ENCODE measurements at places on chromosomes 3 and 15. TPM values are rescaled to one million over a fixed set of nuclear protein-coding genes. Genes with fewer than 3 reads are reported as not detected.
A peak's percentile ranks its signal among the peaks of the same experiment; 100 is the strongest.

DNA sequence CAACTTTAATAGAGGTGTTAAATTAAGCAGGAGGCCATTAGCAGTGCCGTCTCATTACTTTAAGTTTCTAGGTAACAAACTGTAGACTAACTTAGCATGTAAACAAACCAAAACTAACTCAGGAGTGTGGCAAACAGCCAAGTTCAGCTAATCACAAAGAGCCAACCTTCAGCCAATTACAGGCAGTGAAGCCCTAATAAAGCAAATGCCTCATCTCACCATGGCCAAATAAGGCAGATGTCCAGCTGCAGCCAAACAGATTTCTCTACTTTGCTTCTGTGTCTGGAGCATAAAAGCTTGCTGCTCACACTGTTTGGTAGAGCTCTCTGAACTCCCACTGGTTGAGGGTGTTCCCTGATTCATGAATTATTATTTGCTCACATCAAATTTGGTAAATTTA lies 835.4 kb upstream of the GBE1 start:
- H3K4me3 ChIP-seq = no peak overlapping the region
- no peak for DNase-seq
- no peaks in the 10 kb centered on the region for H3K27me3 ChIP-seq
- H3K27ac ChIP-seq = no peak overlapping the region
- no peaks in the 10 kb centered on the region for H3K4me1 ChIP-seq

- H3K4me3 ChIP-seq = no peak overlapping the region
- no peak for DNase-seq
- no peaks in the 10 kb centered on the region for H3K27me3 ChIP-seq
- no peak overlapping the region for H3K27ac ChIP-seq
Observed at GRCh38 chr15:85837011-85837433, 42.3 kb upstream of the KLHL25 start.

- H3K27ac ChIP-seq = no peak overlapping the region
- H3K36me3 ChIP-seq = no peaks in the 10 kb centered on the region
- H3K4me1 ChIP-seq = peaks cover 21% of the 10 kb centered on the region
- H3K27me3 ChIP-seq = peaks cover 24% of the 10 kb centered on the region
- no peak for DNase-seq
- H3K4me3 ChIP-seq = no peak overlapping the region
Observed at GRCh38 chr3:151082880-151083838, 2.3 kb upstream of the MED12L start.

GRCh38 chr15:90881181-90881977 lies 2.9 kb upstream of the FES start:
- H3K27ac ChIP-seq = no peak overlapping the region
- no peak for DNase-seq
- no peaks in the 10 kb centered on the region for H3K27me3 ChIP-seq
- H3K4me1 ChIP-seq = peaks cover 13% of the 10 kb centered on the region
- no peaks in the 10 kb centered on the region for H3K36me3 ChIP-seq
- no peak overlapping the region for H3K4me3 ChIP-seq

- H3K4me3 ChIP-seq = no peak overlapping the region
- H3K27ac ChIP-seq = no peak overlapping the region
- DNase-seq = no peak
- no peaks in the 10 kb centered on the region for H3K27me3 ChIP-seq
- peaks cover 4% of the 10 kb centered on the region for H3K4me1 ChIP-seq
Observed at GRCh38 chr15:58602823-58603222, 146.7 kb downstream of the ADAM10 start.

- no peak for DNase-seq
- H3K27ac ChIP-seq = peak overlapping the region; percentile 26
- H3K36me3 ChIP-seq = no peaks in the 10 kb centered on the region
- H3K27me3 ChIP-seq = no peaks in the 10 kb centered on the region
- H3K4me1 ChIP-seq = peaks cover 16% of the 10 kb centered on the region
- H3K4me3 ChIP-seq = no peak overlapping the region
Observed at GRCh38 chr3:60756241-60757030, 494.8 kb downstream of the FHIT start.

- H3K27me3 ChIP-seq = no peaks in the 10 kb centered on the region
- H3K4me3 ChIP-seq = no peak overlapping the region
- H3K36me3 ChIP-seq = no peaks in the 10 kb centered on the region
- H3K4me1 ChIP-seq = peaks cover 11% of the 10 kb centered on the region
- DNase-seq = peak; percentile 6
Observed at GRCh38 chr3:155790272-155790925, 15.7 kb downstream of the C3orf33 start.

EDC3 gene
- 26.5 TPM for total RNA-seq

DNA sequence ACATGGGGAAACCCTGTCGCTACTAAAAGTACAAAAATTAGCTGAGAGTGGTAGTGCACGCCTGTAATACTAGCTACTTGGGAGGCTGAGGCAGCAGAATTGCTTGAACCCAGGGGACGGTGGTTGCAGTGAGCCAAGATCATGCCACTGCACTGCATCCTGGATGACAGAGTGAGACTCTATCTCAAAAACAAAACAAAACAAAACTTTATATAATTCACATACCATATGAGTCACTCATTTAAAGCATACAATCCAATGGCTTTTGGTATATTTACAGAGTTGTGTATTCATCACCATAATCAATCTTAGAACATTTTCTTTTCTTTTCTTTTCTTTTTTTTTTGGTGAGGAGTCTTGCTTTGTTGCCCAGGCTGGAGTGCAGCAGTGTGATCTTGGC lies 8.7 kb downstream of the PXK start:
- no peaks in the 10 kb centered on the region for H3K4me1 ChIP-seq
- no peaks in the 10 kb centered on the region for H3K36me3 ChIP-seq
- no peaks in the 10 kb centered on the region for H3K27me3 ChIP-seq
- no peak for DNase-seq
- no peak overlapping the region for H3K4me3 ChIP-seq

MUC20 gene
- total RNA-seq = not detected

GRCh38 chr15:81271761-81272644 lies 51.9 kb downstream of the STARD5 start:
- no peaks in the 10 kb centered on the region for H3K27me3 ChIP-seq
- H3K36me3 ChIP-seq = no peaks in the 10 kb centered on the region
- H3K4me1 ChIP-seq = peaks cover 6% of the 10 kb centered on the region
- no peak for DNase-seq
- no peak overlapping the region for H3K27ac ChIP-seq
- no peak overlapping the region for H3K4me3 ChIP-seq

DNA sequence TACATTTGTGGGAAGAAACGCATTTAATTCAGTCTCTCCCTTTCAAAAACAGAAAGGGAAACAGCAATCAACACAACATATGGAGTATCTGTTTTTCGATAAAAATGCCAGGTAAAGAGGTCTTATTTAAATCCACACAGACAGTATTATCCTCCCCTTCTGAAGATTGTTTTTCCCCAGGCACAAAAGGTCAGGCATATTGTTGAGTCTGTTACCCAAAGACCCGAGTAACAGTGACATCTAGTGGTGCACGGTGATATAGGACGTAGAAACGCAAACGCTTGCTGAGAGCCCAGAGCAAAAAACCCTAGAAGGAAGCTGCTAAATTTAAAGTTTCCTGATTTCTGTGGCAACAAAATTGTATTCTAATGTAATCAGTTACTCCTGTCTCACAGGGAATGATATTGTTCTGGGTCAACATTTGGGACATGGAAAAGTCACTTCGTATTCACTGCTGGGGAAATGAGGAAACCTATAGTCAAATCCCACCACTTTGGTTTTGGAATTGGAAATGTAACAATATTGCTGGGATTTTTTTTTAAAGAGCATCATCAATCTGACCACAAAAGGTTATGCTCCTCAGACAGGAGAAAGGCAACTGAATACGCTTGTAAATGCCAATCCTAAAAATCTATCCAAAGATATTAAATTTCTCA lies 312.7 kb upstream of the CCDC54 start:
- peak overlapping the region; percentile 35 for H3K27ac ChIP-seq
- H3K27me3 ChIP-seq = no peaks in the 10 kb centered on the region
- H3K4me1 ChIP-seq = peaks cover 12% of the 10 kb centered on the region
- no peaks in the 10 kb centered on the region for H3K36me3 ChIP-seq
